ENCODE measurements at places on chromosomes 2 and 18.

DNA sequence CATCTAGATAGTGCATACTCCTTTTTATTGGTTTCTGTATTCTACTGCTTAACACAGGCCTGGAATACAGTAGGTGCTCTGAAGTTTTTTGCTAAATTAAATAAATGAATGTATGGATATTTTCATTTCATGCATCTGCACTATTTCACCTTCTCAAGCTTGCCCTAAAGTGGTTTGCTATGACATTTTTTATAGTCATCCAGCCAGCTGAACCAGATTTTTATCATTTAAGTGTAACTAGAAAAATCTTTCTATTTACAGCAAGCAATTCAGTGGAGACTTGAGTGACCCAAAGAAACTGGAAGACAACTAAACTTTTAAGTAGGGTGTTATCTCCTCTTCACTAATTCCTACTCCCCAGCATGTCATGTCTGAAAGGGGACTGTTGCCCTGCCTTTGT lies 354.9 kb downstream of the OSR1 start:
- no peak for DNase-seq

- DNase-seq: no peak
Observed at GRCh38 chr2:98795891-98796676, 65.2 kb upstream of the MGAT4A start.

- no peak for DNase-seq
Observed at GRCh38 chr2:144515696-144516410, 4.1 kb downstream of the ZEB2 start.

DNA sequence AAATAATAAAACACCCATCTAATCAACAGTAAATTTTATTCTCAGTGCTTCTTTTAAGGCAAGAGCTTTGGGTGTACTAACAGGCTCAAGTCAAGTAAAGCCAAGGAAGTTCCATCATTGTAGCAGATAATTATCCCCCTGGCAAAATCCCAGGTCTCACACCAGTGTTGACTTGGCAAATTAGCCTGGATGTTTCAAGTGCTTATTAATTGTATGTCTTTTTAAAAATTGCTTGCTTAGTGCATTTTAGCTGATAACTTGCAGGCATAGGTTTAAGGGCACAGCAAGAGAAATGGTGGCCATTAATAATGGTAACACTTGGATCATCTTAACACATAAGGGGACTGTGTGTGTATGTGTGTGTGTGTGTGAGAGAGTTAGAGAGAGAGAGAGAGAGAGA lies 42.0 kb upstream of the FMNL2 start:
- no peak for DNase-seq

DNA sequence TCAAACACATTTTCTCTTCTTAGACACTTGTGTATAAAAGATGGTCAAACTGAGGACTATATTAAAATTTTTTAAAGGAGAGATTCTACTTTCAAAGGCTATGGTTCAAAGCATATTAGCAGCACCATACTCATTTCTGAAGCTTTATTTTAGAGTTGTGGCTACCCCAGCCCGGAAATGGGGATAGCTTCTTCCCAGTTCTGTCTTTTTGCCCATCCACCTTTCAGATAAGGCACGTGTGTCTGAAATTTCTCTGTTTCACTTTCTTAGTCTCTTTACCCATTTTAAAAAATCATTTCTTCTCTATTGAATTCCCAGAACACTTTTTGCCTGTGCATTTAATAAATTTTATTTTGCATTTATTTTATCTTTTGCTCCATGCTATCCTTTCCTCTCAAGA lies 431.5 kb downstream of the RNF144A start:
- no peak for DNase-seq

DNA sequence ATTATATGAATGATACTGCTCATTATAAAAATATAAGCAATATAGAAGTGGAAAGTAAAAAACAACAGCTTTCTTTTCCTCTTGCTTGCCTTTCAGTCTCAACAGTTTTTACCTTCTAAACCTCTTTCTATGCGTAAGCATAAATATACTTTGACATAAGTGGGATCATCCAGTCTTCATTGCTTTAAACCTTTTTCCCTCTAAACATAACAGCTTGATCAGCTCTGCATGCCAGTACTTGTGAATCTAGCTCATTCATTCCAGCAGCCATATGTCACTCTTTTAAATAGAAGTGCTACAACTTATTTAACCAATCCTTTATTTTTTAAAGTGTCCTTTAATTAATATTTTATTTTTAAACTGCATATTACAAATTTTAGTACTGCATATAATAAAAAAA lies 88.1 kb downstream of the TTC27 start:
- no peak for DNase-seq

DNA sequence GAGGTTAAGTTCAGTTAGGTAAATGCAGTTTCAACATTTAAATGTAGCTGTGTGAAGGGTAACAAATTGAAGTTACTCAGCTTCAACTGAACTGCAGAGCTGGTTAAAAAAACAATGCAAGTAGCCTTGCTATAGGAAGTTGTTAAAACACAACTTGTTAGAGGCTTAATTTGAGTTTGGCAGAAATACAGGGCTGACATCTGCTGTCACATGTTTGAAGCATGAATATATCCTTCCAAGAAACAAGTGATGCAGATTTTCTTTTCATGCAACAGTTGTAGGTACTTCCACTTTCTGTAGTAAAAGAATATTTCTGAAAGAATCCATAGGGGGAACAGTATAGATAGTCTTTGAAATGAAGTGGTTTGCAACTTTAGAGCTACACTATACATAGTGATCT lies 208.7 kb upstream of the RASGRP3 start:
- DNase-seq: no peak

DNA sequence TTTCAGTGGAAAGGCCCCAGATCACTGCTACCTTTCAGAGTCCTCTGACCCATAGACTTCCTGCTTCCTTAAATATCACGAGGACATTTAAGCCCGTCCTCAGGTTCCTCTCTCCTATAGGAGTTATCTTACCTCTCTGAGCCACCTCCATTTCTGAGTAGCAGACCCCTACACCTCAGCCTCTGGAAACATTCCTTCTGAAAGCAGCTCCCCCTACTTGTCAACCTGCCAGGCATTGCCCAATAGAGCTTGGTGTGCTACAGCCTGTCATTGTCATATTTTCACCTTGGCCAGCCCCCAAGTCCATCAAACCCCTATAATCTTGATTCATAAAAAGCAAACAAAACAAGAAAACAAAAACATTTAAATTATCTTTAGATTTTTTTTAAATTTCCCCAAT lies 717.9 kb upstream of the SLC8A1 start:
- no peak for DNase-seq

- no peak for DNase-seq
Observed at GRCh38 chr18:23763343-23763742, 74.1 kb downstream of the LAMA3 start.

- peak; percentile 18 for DNase-seq
Observed at GRCh38 chr18:79496978-79497637, 101.4 kb downstream of the NFATC1 start.

DNA sequence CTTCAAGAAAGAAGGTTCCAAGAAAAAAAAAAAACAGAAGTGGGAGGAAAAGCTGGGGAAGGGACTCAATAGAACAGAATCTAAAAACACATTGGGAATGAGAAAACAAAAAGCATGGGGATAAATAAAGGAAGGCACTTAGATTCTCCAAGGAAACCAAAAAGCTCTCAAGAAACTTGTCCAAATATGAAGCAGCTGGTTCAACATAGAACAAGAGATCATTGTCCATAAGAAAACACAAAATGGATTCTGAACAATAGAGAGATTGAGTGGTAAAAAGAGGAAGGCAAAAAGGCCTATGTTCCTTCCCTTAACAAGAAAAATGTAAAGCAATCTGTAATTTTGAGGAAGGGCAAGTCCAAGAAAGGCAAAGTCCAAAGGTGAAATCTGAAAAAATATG lies 32.9 kb upstream of the ALK start:
- no peak for DNase-seq

DNA sequence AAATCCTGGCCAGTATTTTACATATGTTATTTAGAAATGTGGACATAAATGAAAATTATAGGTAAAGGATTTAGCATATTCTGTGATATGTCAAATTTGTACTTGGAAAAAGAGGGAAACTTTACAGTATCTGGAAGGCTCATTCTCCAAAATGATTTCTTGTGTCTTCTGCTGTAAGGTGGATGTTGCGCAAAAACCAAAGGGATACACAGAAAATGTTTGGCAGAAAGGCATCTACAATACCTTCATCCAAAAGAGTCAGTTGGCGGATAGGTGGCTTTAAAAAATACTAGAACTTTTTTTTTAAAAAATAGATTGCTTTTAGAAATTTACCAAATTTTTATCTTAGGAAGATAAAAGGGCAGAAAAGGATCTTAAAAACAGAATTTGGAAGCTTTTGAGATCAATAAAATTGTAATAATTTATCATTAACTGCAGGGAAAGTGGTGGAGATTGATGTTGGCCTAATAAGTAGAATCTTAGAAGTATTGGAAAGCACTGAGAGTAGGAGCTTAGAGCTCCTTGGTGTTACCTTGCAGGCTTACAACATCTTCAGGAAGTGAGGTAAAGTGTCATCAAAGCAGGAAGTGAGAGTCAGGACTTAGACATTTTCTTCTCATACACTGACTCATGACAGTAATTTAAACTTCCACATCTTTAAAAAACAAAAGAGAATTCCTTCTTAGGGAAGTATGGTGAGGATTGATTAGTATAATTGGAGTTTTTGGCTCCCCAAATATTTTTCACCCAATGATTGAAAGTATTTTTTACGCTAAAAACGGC lies 2.1 kb downstream of the NABP1 start:
- no peak for DNase-seq

GRCh38 chr2:68341583-68341982 lies 21.8 kb upstream of the CNRIP1 start:
- no peak for DNase-seq

- DNase-seq: no peak
Observed at GRCh38 chr18:76658627-76659026, 163.6 kb upstream of the ZNF516 start.

GRCh38 chr2:232458661-232459418 lies 2.9 kb downstream of the ALPI start:
- DNase-seq: no peak

- DNase-seq: no peak
Observed at GRCh38 chr2:212197776-212198175, 340.8 kb downstream of the ERBB4 start.

DNA sequence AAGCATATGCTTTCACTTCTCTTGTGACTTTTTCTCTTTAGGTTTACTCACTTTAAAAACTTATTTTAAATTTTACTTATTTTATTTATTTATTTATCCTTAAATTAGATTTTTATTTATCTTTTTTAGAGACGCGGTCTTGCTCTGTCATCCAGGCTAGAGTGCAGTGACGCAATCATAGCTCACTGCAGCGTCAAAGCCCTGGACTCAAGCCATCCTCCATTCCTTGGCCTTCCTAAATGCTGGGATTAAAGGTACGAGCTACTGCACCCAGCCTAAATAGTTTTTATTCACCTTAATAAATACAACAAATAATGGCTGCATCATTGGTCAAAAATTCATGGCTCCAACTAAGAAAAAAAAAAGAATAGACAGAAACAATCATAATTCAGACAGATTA lies 415.7 kb upstream of the FIGN start:
- DNase-seq: no peak

GRCh38 chr18:42778445-42779042 lies 336.9 kb downstream of the RIT2 start:
- no peak for DNase-seq

GRCh38 chr18:50113726-50114125 lies 81.2 kb downstream of the MYO5B start:
- DNase-seq: no peak

GRCh38 chr18:67520351-67520921 lies 3.9 kb upstream of the DSEL start:
- no peak for DNase-seq

DNA sequence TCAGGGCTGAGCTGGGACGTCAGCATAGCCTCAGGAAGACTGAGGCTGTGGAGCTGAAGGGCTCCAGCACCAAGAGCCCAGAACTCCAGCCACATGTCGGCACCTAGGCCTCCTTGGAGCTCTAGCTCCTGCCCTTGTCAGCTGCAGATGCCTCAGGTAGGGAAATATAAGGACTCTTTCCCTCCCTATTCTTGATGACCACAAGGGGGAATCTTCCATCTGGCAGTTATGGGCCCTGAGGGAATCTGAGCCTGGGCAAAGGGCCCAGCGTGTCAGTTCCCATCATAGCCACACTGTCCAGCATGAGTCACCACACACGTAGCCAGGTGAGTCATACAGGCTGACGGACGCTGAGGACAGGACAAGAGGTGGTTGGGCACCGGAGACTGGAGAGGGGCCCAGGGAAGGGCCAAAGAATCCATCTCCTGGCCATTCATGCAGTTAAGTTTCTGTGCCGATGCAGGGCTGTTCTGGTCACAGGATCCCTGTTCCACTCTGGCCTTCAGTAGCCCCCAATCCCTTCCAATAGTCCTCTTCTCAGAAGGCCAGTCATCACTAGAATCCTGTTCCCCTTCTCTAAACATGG lies 1.8 kb downstream of the MPV17 start:
- DNase-seq: peak; percentile 59

DNA sequence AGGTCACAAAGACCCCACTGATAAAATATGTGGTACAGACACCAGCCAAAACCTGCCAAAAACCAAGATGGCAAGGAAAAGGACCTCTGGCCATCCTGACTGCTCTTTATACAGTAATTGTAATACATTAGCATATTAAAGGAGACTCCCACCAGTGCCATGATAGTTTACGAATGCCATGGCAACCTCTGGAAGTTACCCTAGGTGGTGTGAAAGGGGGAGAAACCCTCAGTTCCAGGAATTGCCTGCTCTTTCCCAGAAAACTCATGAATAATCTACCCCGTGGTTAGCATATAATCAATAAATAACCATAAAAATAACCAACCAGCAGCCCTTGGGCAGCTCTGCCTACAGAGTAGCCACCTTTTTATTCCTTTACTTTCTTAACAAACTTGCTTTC lies 129.8 kb upstream of the EPB41L3 start:
- no peak for DNase-seq

DNA sequence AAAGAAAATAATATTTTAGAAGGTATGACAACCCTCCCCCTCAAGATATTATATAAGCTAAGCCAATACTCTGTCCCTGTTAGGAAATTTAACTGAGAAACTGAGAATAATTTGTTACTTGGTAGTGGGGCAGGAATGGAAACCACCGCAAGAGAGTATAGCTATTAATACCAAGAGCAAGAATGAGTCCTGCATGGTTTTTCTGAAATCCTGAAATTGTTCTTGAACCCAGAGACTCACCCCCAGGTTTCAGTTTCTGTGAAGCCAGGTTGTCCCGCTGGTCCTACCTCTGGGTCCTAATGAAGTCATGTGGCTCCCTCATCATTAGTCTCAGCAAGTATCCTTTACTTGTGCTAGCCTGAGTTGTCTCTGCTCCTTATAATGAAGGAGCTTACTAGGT lies 671.0 kb upstream of the ACVR2A start:
- no peak for DNase-seq

- DNase-seq: no peak
Observed at GRCh38 chr2:73035899-73036711, 35.4 kb downstream of the SFXN5 start.

- DNase-seq: no peak
Observed at GRCh38 chr2:44560941-44561340, 199.2 kb downstream of the CAMKMT start.

DNA sequence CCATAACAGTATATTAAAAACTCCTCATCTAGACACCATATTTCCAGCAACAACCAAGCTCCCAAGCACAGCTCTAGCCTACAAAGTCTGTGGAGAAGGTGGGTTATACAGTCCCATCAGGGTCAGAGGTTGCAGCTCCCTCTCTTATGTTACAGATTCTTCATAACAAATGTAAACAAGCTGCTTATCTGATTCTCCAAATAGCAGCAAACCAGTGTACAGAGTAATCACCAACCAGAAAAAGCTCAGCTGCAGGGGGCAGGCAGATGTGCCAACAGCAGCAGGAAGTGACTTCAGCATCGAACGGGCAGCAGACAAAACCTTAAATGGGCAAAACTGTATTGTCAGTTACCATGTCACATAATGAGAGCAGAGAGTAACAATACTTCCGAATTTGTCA lies 52.9 kb upstream of the NABP1 start:
- DNase-seq: no peak

Data from omental fat pad (tissue), 4 donors.